Lung (tissue), 17 donors: ENCODE measurements at places on chromosomes 4 and X. TPM values are rescaled to one million over a fixed set of nuclear protein-coding genes. Genes with fewer than 3 reads are reported as not detected.

DNA sequence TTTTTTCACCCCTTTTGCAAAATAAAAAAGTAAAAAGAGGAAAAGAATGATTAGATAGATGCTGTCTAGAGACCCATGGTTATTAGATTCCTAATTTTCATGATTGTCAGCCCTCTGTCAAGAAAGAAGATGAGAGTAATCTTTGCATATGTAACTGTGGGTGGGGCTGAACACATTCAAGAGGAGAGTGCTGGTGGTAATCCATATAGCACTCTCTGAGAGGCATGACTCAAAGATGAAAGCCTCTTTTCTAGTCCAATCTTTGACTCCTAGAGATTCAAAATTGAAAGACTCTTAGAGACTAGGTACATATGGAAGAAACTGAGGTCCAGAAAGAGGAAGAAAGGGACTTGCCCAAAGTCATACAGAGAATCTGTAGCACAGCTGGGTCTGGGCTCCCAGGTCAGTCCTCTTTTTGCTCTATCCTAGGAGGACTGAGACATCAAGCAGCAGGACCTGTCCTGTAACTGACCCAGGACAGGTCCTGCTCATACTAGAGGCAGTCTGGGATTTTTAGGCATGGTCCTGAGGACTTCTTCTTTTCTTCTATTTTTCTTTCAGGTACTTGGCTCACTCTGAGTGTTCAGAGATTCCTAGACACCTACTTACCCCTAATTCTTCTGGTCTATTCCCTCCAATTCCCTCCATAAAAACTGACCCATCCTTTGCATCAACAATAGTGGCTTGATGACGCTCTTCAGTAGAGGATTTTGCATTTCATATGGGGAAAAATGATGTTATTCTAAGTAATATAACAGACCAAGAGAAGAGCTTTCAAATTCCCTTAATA lies 23.8 kb downstream of the VSIG4 start:
- no peak for DNase-seq
- no peak overlapping the region for H3K4me3 ChIP-seq
- peak overlapping the region; percentile 35 for H3K27ac ChIP-seq

DNA sequence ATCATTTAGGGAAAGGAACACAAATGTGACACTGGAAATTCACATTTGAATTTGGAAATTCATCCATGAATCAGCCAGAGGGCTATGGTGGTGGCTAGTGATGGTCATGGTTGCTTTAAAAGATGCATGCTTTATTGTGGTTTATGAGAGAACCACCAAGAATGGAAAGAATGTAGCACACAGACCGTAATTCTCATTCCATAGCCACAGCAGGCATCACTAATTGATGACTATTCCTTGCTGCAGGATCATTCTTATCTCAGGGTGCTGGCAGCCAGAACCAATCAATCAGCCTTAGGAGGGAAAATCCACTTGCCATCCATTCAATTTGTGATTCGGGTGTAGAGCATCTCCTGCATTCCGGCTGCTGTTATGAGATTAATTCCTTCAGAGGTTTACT lies 115.6 kb downstream of the DHRSX start:
- H3K36me3 ChIP-seq = peaks cover 1% of the 10 kb centered on the region
- H3K4me3 ChIP-seq = no peak overlapping the region
- H3K27ac ChIP-seq = no peak overlapping the region
- no peaks in the 10 kb centered on the region for H3K27me3 ChIP-seq
- DNase-seq = no peak

GRCh38 chr4:6134612-6135220 lies 65.6 kb downstream of the JAKMIP1 start:
- no peak for DNase-seq
- no peaks in the 10 kb centered on the region for H3K27me3 ChIP-seq
- no peaks in the 10 kb centered on the region for H3K36me3 ChIP-seq
- no peak overlapping the region for H3K27ac ChIP-seq

Gene TXK
- 2.4 TPM for total RNA-seq
